ENCODE measurements at places on chromosomes 13 and 19.

DNA sequence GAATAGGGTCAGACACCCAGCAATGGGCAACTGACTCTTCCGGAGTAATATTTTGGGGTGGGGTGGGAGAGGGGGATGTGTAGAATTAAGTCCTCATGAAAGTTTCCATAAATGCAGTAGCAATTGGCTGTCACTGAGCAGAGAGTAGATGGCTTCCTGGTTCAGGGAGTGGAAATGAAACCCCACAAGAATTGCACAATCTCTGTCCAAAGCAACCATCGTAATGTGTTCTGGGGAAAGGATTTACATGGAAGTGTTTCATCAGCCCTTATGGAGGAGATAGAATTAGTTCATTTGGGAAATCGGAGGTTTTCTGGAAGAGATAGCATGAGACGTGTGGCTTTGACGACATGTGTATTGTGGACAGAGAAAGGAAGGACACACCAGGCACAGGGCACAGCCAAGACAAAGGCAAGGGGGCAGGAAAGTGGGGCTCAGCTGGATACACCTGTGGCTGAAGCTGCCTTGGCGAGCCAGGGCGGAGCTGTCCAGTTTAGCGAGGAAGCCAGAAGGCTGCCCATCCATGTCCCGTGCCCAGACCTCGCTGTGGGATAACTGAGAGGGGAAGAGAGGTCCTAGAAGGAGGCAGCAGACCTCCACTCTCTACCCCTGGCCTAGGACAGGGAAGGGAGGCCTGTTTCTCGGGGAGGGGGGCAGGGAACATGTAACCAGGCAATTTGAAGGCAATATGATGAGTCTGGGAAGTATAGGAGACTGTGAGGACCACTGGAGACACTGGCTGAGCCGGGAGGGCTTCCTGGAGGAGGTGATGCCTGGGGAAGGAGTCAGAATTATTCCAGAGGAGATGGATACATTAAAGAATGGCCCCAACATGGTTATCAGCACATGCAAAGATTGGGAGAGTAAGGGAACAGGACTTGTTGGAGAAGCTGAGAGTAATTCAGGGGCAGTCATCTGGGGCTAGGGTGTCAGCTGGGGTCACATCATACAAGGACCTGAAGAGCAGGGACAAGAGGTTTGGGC is 2.6 kb upstream of the CLEC4G start:
- DNase-seq = no peak

DNA sequence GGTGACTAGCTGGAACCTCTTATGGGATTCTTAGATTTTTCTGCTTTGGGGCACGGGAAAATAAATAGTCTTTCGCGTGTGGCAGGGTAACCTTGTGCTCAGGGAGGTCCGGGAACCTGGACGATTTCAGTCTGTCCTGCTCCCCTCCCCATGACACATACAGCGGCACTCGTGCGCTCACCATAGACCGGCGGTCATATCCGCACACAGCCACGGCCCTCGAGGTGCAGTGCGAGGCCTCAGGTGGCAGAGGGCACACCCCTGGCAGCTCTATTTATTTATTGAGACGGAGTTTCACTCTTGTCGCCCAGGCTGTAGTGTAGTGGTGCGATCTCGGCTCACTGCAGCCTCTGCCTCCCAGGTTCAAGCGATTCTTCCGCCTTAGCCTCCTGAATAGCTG is 3.0 kb downstream of the ONECUT3 start:
- no peak for DNase-seq

GRCh38 chr19:3359015-3359918 is 7.1 kb upstream of the NFIC start:
- no peak for DNase-seq

DNA sequence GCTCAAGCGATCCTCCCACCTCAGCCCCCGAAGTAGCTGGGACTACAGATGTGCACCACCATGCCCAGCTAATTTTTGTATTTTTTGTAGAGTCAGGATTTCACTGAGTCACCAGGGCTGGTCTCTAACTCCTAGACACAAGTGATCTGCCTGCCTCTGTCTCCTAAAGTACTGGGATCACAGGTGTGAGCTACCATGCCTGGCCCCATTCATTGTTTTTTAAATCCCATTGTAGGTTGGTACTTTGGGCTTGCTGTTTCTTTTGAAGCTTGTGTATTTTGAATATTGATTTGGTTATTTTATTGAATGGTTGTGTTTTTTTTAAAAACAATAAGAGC is 26.7 kb downstream of the ZMYM2 start:
- DNase-seq = no peak

DNA sequence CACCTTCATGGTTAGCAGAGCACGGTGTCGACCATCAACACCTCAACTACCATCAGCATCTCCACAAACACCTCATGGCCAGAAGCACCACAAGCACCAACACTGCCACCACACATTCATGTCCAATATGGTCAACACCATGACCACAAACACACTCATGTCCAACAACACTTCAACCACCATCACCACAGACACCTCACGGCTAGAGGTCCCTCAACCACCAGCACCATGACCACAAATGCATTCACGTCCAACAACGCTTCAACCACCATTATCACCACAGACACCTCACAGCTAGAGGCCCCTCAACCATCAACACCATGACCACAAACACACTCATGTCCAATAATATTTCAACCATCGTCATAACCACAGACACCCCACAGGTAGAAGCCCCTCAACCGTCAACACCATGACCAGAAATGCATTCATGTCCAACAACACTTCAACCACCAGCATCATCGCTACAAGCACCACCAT is 10.2 kb downstream of the TRAPPC5 start:
- no peak for DNase-seq

DNA sequence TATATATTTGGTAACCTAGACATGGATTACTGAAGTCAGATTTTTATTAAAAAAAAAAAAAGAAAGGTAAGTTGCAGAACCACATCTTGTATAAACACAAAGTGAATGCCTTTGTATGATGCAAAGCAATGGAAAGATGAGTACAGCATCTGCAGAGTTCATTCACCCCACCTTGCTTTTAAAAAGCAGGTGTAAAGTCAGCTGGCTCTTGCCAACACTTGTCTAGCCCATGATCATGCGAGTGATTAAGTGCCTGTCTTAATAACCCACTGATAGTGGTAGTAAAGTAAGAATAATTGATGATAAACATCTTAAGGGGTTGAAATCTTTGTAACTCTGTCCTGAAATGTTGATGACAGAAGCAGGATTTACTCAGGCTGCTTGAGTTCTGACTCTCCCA is 710.4 kb downstream of the EFNB2 start:
- DNase-seq = no peak

DNA sequence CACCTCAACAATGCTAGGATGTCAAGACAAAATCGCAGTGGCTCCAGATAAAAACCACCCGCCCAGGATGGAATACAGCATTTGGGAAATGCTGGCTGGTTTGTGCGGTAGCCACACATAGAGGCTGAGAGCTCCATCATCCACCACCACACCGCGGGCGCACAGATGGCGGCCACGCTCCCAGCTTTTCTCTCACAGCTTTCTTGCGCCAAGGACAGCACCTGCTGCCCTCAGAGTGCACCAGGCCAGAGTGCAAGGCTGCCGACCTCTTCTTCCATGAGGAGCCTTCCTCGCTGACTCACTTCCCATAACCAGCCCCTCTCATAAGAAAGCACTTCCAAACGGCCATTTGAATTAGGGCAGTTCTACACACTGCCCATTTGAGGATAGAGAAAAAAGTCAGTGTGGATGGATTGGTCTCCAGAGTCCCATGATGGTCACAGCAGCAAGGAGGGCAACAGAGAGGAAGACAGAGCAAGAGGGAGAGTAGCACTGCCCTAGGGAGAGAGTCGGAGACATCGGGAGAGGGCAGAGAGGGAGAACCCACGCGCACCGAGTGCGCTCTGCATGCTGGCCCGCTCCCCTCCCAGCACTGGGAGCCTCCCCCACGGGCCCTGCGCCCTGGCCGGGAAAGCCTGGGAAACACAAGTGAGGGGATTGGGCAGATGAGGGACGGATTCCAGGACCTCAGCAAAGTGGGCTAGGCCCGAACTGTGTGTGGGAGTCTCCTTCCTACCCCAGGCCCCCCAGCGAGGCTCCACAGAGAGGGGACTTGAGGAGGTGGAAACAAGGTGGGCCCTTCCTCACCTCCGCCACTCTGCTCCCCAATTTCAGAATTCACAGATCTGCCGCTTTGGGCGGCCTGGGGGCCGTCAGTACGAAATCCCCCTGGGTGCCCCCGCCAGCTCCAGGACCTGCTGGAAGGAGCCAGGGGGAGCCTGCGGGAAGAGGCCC is 156.9 kb downstream of the USP12 start:
- DNase-seq = no peak

DNA sequence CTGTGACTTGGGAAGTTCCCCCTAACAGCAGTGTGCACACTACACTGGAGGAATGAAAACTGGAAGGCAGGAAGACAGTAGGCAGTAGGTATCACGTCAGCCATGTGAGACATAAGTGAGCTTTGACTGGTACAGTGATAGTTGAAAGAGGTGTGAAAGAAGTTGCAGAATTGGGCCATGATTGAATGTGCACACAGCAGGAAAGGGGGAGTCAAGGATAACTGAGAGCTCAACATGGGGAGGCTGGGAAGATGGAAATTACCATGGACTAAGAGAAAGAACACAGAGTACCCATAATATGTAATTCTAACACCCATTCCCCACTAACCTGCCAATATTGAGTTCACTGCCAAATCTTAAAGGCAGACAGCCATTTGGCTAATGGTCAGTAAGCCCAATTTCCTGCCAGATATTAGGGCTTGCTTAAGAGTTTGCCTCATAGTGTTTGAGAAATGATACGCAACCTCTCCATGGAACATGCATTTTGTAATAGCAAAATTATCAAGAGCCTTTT is 321.7 kb downstream of the DCT start:
- no peak for DNase-seq

DNA sequence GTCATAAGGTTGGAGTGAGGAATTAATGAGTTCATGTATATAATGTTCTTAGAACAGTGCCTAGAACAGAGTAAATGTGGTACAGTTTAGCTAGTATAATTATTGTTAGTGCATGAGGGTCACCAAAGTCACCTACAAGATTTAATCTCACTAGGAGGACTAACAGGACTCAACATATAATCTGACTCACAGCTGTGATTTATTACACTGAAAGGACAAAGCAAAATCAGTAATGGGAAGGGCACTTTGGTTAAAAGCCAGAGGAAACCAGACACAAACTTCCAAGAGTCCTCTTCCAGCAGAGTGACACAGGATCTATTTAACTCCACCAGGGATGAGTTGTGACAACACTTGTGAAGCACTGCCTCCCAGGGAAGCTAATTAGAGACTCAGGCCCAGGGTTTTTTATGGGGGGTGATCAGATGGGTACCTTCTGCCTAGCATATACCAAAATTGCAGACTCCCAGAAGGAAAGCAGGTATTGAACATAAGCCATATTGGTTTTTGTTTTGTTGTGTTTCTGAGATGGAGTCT is 341.2 kb upstream of the DACH1 start:
- DNase-seq = no peak

DNA sequence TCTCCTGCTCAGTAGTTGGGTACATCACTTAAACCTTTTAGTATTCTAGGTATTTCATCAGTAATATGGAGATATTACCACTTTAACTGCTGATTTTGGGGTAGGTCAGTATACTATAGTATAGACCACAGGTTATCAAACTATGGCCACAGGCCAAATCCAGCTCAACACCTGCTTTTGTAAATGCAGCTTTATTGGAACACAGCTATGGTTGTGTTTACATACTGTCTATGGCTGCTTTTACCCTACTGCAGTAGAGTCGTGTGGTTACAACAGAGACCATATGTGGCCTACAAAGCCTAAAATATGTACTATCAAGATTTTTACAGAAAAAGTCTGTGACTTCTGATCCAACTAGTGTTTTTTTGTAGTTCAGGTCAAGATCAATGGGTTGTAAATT is 10.3 kb downstream of the COG6 start:
- DNase-seq = no peak

DNA sequence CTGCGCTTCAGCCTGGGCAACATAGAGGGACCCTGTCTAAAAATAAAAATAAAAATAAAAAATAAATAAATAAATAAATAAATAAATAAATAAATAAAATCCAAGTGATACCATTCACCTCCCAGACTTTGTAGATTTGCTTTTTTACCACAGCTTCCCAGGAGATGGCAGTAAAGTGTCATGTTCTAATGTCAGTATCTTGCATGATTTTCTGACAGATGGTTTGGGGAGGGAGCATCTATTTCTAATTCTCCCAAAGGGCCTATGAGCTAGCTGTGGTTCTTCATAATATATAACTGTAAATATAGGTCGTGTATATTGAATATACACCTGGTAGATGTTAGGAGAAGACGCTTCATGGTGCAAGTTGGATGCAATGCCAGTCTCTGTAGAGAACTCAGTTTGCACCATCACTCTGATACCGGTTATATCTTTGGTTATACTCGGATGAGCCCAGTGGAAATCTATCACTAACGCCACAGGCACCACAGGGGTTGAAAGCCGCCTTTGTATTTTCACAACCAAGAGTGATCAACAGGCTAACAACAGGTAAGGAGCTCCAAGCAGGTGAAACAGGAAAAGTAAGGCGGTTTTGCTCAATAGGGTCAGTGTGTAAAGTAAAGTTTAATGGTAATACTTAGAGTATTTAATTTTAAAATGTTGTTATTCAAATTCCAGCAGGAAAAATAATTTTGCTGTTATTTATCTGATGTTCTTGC is 13.9 kb downstream of the APLP1 start:
- DNase-seq = no peak

GRCh38 chr19:46604781-46605355 is 3.7 kb downstream of the CALM3 start:
- no peak for DNase-seq

- DNase-seq = no peak
These were observed 2.8 kb downstream of the ZNF20 start for GRCh38 chr19:12137221-12137940.

DNA sequence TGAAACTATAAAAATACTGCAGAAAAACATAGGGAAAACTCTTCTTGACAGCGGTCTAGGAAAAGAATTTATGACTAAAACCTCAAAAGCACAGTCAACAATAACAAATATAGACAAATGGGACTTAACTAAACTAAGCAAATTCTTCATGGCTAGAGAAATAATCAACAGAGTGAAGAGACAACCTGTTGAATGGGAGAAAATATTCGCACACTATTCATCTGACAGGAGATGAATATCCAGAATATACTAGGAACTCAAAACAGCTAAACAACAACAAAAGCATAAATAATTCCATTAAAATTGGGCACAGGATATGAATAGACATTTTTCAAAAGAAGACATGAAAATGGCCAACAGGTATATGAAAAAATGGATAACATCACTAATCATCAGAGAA is 303.6 kb upstream of the PRR20A start:
- DNase-seq = no peak

Measured in kidney epithelial cell (primary cell).